ENCODE measurements at places on chromosomes 1 and 21.

GRCh38 chr1:160131803-160132565 is 16.4 kb downstream of the ATP1A2 start:
- no peak for DNase-seq

- DNase-seq = no peak
Observed at GRCh38 chr21:26445440-26445839, 127.6 kb downstream of the CYYR1 start.

GRCh38 chr1:101410048-101410878 is 173.4 kb downstream of the S1PR1 start:
- no peak for DNase-seq

DNA sequence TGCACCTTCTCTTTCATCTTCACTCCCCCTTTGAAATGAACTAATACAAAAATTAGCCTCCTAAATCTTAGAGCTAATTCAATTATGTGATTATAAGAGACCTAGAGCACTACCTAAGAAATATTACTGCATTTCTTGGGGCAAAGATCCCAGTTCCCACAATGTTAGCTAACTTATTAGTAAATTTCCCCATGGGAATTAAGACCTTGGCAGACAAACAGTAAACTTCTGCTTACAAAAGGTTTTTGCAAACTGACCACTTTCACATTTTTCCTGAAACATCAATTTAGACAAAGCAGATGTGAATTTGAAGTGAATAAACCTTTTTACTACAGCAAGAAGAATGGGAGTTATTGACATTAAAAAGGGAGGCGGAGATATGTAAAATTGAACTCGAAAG is 34.6 kb upstream of the LHX8 start:
- DNase-seq = no peak

DNA sequence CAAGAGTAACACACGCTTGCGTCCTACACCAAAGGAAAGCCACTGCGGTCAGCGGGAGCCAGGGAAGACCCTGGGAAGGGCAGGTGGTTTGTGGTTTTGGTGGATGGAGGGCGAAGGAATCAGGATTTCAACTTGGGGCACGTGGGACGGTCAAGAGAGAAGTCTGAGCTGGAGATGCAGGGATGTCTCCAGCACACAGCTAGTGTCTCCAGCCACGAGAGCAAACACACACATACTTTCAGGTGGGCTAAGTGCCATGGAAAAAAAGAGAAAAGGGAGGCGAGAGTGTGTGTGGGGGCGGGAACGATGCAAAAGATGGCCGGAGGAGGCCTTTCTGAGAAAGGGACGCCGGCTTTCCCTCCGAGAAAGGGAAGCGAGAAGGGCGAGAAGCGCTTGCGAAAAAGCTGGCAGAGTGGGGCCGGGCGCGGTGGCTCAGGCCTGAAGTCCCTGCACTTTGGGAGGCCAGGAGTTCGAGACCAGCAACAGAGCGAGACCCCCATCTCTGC is 1.4 kb upstream of the SRRM1 start:
- DNase-seq = peak; percentile 11

GRCh38 chr1:11054666-11055065 is 5.2 kb downstream of the SRM start:
- no peak for DNase-seq

DNA sequence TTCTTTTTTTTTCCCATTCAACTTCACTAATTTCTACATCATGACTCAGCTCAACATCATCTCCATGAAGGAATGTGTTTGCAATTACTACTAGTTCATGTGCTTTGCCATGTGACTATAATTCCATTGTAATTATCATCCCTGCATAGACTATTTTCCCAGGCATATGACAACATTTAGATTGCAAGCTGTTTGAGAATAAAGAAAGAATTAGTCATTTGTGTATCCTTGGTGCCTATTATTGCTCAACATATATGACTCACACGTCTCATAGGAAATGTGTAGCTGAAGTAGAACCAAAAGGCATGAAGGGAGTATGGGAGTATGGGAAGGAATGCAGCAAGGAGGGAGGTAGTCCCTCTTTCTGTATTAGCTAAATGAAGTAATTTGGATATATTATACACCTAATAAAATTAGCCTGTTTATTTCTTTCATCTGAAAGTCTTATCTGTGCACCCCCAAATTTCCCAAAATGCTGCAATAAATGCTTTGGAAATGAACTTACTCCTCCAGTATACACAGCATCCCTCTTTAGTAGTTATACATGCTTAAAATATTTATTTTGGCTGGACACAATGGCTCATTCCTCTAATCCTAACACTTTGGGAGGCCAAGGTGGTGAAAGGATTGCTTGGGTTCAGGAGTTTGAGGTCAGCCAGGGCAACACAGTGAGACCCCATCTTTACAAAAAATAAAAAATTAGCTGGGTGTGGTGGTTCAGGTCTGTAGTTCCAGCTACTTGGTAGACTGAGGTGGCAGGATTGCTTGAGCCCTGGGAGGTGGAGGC is 316.9 kb upstream of the ADGRL4 start:
- no peak for DNase-seq

- DNase-seq = no peak
Observed at GRCh38 chr1:192311281-192311680, 5.5 kb upstream of the RGS21 start.

GRCh38 chr1:209387271-209387968 is 196.1 kb upstream of the CAMK1G start:
- DNase-seq = no peak

GRCh38 chr1:93346421-93346993 is 800 bp downstream of the DR1 start:
- no peak for DNase-seq

DNA sequence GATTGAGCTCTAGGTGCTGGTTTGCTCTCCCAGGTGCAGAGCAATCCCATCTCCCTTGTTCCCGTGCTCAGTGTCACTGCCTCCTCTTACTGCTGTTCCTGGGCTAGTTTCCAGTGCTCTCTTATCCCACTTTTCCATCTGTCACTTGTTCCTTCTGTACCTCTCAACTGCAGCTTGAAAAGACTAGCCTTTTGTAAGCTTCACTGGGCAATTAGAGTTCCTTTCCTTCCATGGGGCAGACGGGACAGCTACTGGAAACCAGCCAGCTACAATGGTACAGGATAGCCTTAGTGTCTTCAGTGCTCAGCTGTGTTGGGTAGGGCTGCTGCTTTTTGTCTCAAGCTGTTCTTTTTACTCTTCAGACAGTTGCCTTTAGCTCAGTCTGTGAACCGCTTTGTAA is 31.6 kb downstream of the AGT start:
- DNase-seq = no peak
